CD4-positive, alpha-beta T cell (primary cell): ENCODE measurements at places on chromosomes 2 and 18.

GRCh38 chr2:161170958-161171932 is 11.0 kb downstream of the TANK start:
- no peak for DNase-seq

DNA sequence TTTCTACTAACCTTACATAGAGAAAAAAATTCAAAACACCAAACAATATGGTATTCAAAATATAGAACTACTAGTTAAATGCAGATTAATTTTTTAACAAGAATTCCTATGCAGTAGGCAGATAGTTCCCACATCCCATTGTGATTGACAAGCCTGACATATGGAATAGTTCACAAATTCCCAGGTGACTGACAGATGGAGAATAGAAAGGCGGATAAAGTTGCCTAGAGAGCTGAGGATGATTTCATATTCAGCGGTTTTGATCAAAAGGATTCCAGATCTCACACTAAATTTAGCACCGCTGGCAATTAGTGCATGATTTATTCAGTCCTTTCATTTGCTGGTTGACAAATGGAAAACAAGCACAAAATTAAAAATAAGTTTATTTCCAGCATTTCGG is 733.7 kb upstream of the POU3F3 start:
- no peak for DNase-seq

- no peak for DNase-seq
Measured at GRCh38 chr18:62678847-62679485, 36.4 kb upstream of the PHLPP1 start.

DNA sequence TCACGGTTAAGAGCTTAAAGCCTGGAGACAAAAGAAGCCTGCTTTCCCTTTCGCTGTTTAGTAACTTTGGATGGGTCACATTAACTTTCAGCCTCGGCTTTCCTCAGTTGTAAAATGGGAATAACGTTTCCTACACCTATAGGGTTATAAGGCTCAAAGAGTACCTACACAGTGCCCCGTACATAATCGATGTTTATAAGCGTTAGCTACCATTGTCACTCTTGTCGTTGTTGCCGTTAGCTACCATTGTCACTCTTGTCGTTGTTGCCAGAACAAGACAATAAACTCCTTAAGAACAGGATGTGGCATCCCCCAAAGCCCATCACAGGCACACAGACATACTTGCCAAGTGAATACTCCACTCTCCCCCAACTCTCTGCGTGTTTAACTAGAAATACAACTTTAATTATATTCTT is 901 bp upstream of the MFSD6 start:
- no peak for DNase-seq

GRCh38 chr2:238905224-238905623 is 57.3 kb downstream of the TWIST2 start:
- DNase-seq: no peak

DNA sequence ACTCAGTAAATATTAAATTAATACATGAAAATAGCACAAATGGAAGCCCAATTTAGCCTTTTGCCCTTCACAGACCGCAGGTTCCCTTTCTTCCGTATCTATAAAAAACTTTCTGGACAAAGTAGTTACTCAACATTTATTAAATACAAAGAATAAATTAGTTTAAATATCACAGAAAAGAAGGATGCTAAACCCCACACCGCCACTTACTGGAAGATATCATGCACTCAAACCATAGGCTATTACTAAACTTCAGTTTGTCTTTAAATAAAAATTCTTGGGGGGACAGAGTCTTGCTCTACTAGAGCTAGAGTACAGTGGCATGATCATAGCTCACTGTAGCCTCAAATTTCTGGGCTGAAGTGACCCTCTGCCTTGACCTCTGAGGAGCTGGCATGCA is 120.7 kb upstream of the FHL2 start:
- DNase-seq: no peak

GRCh38 chr2:195168369-195168768 is 488.7 kb upstream of the SLC39A10 start:
- no peak for DNase-seq

DNA sequence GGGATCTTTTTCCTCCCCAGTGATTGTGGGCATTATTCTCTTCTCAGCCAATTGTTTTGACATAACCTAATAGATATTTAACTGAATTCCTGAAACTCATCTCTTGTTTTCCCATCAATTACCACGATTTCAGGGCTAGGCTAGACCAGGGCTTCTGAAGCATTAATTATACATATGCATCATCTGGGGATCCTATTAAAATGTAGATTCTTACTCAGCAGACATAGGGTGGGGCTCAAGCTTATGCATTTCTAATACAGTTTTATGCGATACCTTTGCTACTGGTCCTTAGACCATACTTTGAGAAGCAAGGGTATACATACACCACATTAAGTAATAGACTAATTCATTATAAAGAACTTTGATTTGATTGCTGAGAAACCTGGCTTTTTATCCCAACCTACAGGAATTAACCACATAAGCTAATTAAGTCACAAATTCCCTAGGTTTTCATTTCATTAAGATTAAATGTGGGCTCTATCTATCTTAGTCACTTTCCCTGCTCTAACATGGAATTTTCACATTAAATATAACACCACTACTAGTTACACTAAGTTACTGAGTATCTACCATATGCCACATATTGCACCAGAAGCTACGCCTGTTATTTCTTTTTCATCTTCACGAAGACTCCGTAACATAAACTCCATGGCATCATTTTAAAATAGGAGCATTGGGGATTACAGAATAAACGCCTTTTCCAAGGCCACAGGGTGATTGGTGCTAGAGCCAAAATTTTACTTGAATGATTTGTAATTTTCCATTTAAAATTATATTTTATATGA is 417.5 kb downstream of the DPP10 start:
- DNase-seq: no peak

GRCh38 chr2:30301551-30301950 is 70.2 kb downstream of the LBH start:
- DNase-seq: no peak

GRCh38 chr2:61135510-61135909 is 26.5 kb upstream of the C2orf74 start:
- DNase-seq: no peak

GRCh38 chr2:238106698-238107524 is 6.8 kb downstream of the ESPNL start:
- DNase-seq: peak; percentile 22

GRCh38 chr2:58739033-58739432 is 497.9 kb upstream of the FANCL start:
- DNase-seq: no peak

DNA sequence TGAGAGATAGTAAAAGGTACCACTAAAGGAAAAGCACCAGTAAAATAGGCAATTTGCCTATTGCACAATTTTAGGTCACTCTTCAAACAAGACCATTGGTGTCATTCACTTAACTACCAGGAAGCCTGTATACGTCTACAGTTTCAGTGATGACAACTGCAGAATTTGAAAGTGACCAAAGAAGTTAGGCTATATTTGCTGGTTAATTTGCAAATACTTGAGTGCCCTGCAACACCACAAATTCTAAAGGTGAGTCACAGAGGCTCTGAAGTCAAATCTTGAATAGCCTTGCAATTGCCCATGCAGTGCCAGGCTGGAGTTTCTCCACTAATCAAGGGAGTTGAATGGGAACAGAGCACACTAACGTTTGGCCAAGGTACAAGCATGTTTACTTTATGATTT is 128.7 kb upstream of the CCDC68 start:
- DNase-seq: no peak

DNA sequence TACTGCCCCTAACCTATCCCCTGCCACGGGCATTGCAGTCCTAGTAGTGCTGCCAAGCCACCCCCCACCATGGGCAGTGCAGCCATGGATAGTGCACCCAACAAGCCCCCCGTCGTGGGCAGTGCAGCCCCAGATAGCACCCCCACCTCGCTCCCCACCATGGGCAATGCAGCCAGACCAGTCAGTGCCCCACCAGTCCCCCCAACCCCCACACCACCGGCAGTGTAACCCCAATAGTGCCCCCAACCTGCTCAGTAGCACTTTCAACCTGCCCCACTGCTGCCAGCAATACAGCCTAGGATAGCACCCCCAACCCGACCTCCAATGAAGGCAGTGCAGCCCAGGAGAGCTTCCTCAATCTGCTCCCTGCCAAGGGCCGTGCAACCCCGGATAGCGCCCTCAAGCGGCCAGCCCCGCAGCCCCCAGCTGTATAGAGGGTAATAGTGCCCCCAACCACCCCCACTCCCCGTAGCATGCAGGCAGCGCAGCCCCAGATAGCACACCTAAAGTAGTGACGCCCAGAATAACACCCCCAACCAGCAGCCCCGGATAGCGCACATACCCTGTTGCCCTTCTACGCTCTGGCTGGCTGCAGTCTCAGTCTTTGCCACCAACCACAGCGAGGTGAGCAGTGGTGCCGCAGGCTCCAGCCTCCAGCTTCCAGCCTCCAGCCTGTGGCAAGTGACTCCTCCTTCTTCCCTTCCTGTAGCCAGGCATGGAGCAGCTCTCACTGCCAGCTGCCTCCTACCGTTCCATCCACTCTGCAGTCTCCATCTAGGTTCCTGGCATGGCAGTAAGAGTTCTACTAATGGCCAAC is 45.4 kb upstream of the ANKRD62 start:
- DNase-seq: no peak

- DNase-seq: no peak
Measured at GRCh38 chr2:128169497-128169896, 78.5 kb downstream of the UGGT1 start.

DNA sequence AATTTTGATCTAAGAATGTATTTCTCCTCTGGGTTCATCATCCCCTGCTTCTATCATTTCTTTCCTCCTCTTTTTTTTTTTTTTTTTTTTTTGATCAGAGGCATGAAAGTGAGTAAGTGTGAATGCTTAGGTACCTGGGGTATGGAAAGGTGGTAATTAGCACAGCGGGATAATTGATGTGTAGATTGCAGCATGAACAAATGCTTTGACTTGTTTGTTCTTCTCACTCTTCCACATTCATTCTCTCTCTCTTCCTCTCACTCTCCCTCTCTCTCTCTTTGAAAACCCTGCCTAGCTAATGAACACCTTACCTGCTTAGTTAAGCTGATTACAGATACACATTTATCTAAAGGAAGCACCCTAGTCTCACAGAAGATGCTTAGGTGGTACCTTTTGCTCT is 74.7 kb downstream of the ZEB2 start:
- no peak for DNase-seq

DNA sequence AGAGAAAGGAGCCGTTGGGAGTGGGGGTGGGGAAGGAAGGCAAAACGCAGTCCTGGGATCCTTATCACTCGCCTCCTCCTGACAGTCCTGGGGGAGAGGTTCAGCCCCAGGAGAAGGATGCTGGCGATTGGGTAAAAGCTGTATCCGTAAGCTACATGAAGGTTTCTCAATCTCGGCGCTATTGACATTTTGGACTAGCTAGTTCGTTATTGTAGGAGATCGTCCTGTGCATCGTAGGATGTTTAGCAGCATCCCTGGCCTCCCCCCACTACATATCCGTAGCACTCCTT is 511 bp upstream of the TP53I3 start:
- no peak for DNase-seq

DNA sequence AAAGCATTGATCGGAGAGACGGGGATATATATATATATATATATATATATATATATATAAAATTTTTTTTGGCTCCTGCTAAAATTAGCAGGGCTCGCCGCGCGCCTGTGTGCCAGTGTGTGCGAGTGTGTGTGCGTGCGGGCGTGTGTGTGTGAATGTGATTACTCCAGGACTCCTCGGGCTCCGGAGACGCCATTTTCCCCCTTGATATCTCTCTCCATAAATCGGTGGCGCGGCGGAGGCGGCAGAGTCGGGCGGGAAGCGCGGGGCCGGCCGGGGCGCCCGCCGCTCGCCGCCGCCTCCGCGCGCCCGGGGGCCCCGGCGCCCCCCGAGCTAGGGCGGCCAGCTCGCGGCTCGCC is 795 bp upstream of the SETBP1 start:
- peak; percentile 30 for DNase-seq

DNA sequence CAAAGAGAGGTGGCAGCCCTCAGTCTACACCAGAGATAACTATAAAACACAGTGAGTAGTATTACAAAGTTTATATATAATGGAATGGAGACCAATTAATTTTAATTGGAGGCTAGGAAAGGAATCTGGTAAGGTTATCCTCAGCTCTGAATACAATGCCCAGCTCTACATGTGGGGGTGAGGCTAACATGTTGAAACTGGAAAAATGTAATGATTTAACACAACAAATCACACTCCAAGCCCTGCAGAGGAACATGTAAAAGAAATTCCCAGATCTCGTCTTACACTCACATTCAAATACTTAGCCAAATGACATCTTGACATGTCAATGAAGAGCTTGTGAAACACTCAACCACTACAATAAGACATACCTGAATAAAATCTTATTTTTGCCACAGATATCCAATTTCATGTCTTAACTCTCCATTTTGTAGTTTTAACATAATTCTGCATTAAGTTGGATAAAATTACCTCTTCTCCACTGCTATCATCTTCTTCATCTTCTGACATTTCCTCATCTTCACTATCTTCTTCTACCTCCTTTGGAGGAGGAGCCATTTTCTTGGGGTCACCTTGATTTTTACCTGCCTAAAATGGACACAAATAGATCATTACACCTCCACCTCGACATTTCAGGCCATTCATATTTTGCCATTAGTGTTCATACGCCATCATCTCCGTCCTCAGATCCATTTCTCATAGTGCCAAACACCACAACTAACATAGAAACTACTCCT is 1.4 kb downstream of the NCL start:
- DNase-seq: no peak

DNA sequence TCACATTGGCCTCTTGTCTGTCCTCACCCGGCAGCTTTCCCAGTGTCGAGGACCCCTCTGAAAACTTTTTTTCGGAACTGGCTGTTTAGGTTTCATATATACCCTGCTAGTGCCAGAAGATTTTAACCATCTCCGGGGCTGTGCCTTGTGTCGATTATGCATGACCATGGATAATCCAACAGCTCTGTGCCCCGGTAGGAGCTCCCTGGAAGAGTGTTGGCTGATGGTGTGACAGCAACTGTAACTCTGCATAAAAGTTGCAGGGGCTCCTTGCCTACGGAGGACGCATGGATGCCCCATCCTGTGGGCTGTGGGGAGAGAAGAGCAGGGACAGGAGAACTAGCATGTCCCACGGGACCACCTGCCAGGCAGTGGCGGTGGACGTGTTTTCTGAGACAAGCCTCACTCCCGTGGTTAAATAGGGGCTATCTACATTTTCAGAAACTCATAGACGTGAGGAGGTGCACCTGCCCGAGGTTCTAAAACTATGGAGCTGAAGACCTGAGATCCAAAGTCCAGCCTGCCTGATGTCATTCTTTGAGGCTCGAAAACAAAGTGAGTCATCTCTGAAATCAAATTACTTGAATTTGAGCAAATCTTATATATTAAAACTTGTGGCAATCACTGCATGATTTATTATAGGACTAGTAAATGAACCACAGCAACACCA is 437.2 kb upstream of the HS6ST1 start:
- no peak for DNase-seq

GRCh38 chr18:56565046-56565445 is 73.3 kb downstream of the TXNL1 start:
- DNase-seq: no peak
